ENCODE measurements at places on chromosomes 4 and X.
A peak's percentile ranks its signal among the peaks of the same experiment; 100 is the strongest.

GRCh38 chr4:4980621-4981230, 38.5 kb downstream of the CYTL1 start:
- no peak for DNase-seq

GRCh38 chr4:184534511-184535391, 60.4 kb upstream of the IRF2 start:
- no peak for DNase-seq

- DNase-seq, result peak; percentile 78
These were observed 1.2 kb downstream of the CD38 start for GRCh38 chr4:15779306-15779705.

GRCh38 chr4:20347531-20347930, 95.8 kb downstream of the SLIT2 start:
- DNase-seq, result no peak

DNA sequence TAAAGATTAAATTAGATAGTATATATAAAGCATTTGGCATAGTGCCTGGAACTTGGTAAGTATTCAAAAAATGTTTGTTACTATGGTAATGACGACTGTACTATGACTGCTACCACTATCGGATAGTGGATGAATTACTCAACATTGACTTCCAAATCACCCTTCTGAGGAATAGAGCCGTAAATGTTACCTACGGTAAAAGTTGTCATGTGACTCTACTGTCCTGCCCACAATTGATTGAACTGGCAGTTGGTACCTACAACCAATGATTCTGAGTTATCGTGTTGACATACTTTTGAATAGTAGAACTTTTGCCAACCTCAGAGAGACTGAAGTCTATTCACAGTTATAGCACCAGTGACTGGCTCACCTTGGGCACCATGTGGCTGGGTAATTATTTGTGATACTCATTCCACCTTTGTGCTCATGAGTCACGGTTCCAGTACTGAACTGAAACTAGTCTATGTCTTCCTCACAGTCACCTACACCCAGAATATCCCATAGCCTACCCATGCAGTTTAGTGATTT, 185.5 kb upstream of the PITX2 start:
- DNase-seq, result no peak

DNA sequence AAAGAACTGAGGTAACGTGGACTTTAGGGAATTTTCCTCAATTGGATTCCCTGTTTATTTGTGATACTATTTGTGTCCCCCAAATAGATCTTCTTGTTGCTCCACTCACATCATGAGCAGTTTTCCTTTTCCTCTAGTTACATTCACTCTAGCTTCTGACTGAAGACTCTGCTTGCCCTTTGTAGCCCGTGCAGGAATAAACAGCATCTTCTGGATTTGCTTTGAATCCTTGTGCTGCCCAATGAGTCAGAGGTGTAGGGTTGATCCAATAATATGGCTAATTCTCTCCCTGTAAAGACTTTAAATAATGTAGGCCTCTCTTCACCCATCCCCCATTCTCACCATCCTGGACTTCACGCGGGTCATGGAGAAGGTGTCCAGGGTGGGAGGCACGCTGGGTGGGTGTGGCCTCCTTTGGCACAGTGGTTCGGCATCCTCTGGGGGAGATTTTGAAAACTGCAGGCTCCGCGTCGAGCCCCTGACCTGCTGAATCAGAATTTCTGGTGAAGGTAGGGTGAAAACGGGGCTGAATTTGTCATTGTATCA, 9.0 kb downstream of the HAND2 start:
- DNase-seq, result no peak

GRCh38 chr4:102169345-102169744, 175.9 kb downstream of the SLC39A8 start:
- peak; percentile 84 for DNase-seq

- peak; percentile 67 for DNase-seq
These were observed 56.8 kb downstream of the SMIM20 start for GRCh38 chr4:25970691-25971432.
